ENCODE measurements at places on chromosomes 16 and 17.
A peak's percentile ranks its signal among the peaks of the same experiment; 100 is the strongest.

DNA sequence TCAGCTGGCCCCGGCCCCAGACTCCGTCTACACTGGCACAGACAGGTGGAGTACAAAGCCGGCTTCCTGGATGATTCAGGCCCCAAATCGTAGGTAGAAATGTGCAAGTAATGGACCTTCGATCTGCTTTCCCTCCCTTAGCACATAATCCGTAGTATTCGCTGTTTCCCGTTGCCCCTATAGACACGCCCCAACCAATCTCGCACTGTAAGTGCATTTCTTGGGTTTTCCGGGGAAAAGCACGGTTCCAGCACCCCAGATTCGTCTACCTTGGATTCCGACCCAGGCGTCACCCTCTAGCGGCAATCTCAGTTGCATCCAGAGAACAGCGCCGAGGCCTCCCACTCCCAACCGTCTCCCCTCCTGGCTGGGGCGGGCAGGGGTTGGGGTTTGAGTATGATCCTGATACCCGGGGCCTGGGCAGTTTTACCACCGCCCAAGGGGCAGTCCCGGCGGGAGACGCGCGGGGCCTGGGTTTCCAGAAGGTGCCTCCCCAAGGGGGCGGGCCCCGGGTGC, 12.1 kb upstream of the FOXF1 start:
- no peak for DNase-seq

DNA sequence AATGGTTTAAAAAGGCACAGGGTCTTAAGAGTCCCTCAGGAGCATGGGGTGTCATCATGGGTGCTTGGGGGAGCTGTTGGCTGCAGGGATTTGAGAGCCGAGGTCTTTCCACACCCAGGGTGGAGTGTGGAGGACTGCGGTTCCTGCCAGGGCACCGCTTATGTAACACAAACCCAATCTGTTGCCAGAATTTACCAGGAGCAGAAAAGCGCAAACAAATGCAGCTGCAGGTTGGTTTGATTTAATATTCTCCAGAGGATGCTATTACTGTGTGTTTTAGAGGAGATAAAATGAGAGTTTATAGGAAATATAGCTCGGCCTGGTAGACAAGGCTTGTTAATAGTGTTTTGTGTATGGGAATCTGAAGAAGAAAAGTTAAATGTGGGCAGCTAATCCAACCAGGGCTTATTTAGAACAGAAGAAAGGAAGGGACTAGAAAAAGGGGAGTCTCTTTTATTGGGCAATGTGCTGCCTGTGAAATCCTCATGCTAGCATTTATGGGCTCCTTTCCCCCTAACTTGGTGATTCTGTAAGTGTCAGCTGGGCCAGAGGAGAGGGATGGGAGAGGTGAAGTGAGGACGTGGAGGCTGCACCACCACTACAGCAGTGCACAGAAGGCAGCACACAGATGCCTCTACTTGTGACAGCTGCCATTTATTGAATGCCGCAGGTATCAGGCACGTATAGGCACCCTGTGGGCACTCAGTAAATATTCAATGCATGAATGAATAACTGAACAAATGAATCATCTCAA, 174.7 kb downstream of the KATNIP start:
- no peak for DNase-seq

- no peak for DNase-seq
Observed at GRCh38 chr16:57508035-57508425, 21.7 kb upstream of the DOK4 start.

DNA sequence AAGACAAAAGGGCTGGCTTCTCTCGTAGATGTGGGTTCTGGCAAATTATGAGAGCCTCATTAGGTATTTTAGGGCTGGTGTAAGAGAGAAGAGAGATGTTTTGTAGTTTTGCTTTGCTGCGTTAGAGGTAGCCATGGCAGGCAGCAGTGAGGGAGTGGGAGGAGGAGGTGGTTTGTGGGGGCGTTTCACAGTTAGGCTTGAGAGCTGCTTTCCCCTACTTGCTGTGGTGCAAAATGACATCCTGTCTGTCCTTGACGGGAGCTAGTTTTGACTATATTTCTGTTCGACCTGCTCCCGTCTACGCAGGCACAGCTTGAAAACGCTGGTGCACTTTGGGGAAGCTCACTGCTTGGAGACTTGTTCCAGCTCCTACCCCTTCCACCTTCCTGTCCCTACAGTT, 75.5 kb downstream of the SLC5A11 start:
- DNase-seq, result no peak

DNA sequence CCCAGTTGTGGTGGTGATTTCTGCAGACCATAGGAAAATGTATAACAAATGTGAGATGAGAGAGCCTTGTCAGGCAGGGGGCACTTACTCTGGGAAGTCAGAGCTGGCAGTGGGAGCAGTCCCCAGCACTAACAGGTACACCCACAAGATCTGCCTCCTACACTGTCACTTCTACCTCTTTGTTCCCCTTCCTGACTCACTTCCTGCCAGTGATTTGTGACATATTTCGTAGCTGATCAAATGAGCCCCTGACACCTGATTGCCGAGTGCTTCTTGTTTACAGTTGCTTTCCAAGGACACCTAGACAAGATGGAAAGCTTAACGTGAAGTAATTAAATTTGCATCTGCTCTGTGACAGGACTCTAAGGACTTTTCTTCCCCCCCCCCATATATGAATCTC, 40.5 kb downstream of the FTO start:
- peak; percentile 80 for DNase-seq

DNA sequence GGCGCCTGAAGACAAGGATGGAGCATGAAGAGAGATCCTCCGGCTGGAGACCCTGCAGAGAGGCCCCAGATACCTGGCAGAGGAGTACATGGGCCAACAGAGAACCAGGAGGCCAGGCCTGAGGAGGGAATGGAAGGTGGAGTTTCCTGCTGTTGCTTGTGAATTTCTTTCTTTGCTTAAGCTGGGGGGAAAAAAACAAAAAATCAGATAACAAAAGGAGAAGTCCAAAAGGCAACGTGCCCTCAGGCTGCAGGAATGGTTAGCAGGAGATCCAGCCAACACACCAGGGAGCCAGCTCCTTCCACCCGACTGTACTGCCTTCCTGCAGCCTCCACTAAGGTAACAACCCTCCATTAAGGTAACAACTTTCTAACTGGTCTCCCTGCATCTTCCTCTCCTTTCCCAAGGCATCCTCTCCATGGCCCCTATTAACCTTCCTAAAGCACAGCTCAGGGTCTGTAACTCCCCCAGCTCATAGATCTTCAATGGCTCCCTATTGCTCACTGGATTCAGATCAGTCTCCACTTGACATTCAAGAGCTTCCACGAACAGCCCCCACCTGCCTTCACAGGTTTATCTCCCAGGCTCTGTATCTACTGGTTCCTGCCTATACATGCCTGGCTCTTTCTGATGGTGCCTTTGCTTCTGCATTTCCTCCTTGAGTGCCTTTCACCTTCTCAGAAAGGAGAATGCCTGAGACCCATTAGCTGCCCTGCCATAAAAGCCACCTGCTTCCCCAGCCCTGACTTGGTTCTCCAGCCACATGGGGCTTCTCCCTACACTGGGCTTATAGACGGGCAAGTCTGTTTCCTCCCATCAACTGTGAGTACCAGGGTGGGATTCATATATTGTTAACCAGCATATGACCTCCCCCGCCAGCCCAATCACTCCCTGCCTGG, 725 bp upstream of the ARL5C start:
- DNase-seq, result no peak

- no peak for DNase-seq
Observed at GRCh38 chr17:74276051-74276476, 2.0 kb downstream of the DNAI2 start.

DNA sequence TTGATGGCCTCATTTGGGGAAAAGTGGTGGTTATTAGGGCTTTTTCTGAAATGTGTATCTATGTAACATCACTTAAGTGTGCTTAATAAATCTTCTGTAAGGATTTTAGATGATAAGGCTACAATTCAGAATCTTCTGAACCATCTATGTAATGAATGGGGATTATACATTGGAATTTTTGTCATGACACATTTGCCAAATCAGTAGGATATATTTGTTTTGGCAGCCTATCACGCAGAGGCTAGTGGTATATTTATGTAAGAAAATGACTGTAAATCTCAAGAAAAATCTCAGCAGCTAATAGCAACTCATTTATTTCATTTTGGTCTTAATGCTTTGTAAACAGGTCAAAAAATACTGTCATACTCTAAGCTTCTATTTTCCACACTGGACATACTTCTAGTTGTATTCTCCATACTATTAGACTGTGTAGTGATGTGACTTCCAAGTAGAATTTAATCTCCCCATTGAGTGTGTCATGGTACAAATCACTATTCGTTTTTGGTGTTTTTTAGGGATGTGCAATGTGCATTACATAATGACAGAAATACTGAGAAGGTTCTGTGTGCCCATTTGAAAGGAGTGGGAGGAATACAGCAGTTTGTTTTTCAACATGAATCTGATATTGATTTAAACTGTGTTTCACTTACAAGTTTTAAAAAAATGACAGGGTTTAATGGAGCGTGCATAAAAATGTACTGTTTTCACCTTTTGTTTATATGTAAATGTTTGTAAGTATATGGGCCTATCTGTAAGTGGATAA, 29.2 kb downstream of the CLUH start:
- DNase-seq, result no peak

DNA sequence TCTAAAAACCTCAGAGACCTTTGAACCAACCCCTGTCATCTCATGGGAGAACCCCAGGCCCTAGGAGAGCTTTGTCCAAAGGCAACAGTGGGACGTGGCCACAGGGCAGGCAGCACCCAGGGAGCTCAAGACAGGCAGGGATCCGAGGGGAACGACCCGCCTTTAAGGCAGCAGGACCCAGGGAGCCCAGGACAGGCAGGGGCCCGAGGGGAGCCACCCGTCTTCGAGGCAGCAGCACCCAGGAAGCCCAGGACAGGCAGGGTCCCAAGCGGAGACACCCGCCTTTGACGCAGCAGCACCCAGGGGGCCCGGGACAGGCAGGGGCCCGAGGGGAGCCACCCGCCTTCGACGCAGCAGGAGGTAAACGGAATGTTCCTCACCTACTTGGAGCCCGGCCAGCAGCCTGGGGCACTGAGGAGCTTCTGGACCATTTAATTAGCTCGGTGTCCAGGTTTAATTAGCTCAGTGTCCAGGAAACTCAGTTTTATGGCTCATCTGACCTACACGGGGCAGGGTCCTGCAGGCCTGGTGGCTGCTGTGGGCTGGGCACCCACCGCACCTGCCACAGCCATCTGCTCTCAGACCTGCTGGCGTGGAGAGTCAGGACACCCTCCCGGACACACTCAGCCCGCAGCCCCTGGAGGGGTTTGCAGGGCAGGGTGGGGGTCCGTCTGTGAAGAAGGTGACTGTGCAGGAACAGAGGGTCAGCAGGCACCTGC, 24.4 kb downstream of the PIEZO1 start:
- DNase-seq, result no peak

- no peak for DNase-seq
Observed at GRCh38 chr17:39810939-39811728, 53.0 kb downstream of the IKZF3 start.
